Lung microvascular endothelial cell (primary cell): ENCODE measurements at places on chromosomes 2 and 18. TPM values are rescaled to one million over a fixed set of nuclear protein-coding genes. Genes with fewer than 3 reads are reported as not detected.

GRCh38 chr2:191064590-191064989 lies 50.6 kb upstream of the STAT1 start:
- DNase-seq: no peak

- peak; percentile 61 for DNase-seq
These were observed 540.1 kb downstream of the NRXN1 start for GRCh38 chr2:50491541-50492476.

- DNase-seq: no peak
These were observed 49.1 kb downstream of the ZNF638 start for GRCh38 chr2:71380665-71381064.

The DPY30 gene
- 48.6 and 51.2 TPM in 2 replicates for total RNA-seq

The FECH gene
- total RNA-seq: 36.3 and 36.8 TPM in 2 replicates
